ENCODE measurements at places on chromosomes 5 and 9. TPM values are rescaled to one million over a fixed set of nuclear protein-coding genes. Genes with fewer than 3 reads are reported as not detected.
A peak's percentile ranks its signal among the peaks of the same experiment; 100 is the strongest.

DNA sequence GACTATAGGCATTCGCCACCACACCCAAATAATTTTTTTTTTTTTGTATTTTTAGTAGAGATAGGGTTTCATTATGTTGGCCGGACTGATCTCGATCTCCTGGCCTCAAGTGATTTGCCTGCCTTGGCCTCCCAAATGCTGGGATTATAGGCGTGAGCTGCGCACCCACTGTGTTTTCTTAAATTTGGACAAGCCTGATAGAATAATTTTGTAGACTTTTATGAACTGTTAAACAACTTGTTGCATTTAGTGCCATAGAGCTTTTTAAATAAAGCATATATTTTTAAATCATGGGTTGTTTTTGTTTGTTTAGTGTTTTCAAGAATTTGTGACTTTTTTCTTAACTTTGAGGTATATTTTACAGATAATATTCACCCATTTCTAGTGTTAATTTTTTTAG is 4.8 kb downstream of the PHAX start:
- DNase-seq: no peak

DNA sequence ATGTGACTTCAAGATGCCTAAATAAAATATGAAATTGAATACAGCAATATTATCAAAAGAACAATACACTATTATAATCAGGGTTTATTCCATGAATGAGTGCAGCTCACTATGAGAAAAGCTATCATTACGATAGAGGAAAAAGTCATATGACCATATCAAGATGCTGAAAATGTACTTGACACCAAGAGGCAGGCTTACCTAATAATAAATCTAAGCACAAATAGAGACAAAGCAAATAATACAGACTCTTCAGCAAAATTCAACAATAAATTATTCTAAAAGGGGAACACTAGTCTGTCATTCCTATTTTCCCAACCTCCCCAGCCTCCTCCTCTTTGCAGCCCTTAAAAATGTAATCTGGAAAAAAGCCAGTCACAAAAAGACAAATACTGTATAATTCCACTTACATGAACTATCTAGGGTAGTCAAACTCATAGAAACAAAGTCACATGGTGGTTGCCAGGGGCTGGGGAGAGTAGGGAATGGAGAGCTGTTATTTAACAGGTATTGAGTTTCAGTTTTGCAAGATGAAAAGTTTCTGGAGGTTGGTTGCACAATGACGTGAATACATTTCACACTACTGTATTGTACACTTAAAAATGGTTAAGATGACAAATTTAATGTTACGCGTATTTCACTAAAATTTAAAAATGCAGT is 148.4 kb downstream of the NFIB start:
- DNase-seq: no peak

DNA sequence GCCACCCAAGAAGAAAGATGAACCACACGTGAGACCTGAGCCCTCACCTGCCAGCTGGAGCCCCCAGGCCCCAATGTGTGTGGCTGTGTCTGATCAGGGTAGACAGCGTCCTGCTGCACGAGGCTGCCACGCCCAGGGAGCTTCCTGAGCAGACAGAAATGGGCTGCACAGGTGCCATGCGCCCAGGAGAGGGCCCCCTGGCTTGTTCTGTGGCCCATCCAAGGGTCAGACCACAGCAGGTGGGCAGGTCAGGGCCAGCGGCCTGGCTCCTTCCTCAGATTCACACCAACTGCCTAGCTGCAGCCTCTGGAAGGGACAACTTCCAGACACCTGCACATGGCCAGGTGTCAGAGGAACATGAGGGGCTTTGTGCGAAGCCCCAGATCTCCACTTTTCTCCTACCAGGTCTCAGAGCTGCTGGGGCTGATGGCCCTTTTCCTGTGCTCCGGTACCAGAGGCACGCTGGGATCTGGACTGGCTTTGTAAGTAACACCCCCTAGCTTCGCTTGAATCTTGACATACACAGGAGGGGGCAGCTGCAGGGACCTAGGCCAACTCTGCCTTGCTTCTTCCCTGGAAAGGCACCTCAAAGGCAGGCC is 10.8 kb downstream of the SARDH start:
- DNase-seq: no peak

GRCh38 chr5:96601715-96602244 is 60.4 kb upstream of the CAST start:
- DNase-seq: peak; percentile 40

- no peak for DNase-seq
Observed at GRCh38 chr9:3903273-3903672, 377.5 kb upstream of the RFX3 start.

- no peak for DNase-seq
Observed at GRCh38 chr9:20262611-20263010, 359.7 kb downstream of the MLLT3 start.

GRCh38 chr5:10719965-10720364 is 41.1 kb downstream of the DAP start:
- no peak for DNase-seq

DNA sequence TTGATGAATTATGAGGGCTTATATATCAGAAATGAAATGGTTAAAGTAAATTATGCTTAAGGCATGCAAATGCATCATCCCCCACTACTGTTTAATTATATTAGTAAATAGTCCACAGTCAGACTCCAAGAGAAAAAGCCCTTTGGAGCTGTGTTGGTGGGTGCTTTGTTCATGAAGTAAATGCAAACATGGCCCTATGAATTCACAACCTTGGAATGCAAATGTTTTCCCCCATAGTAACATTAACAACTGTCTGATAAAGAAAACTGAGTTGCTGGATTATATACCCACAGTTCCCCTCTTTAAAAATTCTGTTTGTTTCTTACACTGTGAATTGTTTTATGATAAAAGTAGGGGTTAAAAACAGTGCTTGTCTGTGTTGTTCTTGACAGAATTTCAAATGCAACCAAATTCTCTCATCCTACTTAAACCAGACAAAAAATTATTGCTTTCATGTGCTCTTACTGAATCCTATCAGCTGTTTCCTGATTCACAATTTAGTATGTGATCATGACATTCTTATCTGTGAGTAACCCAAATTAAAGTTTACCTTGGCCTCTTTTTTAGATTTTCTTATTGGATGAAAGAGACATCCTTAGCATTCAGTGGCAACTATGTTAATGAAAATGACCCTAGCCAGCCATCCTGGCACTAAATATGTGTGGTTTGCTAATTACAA is 48.5 kb upstream of the SNCAIP start:
- no peak for DNase-seq

- no peak for DNase-seq
Observed at GRCh38 chr5:126139086-126139485, 284.1 kb upstream of the GRAMD2B start.

- DNase-seq: no peak
Observed at GRCh38 chr5:73883646-73884045, 257.6 kb downstream of the ARHGEF28 start.

DNA sequence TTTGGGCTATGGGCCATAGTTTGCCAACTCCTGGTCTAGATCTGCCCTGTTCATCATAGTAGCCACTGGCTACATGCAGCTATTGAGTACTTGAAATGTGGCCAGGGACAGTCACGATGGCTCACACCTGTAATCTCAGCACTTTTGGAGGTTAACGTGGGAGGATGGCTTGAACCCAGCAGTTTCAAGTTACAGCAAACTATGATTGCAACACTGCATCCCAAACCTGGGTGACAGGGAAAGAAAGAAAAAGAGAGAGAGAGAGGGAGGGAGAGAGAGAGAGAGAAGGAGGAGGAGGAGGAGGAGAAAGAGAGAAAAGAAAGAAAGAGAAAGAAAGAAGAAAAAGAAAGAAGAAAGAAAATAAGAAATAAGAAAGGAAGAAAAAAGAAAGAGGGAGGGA is 5.1 kb upstream of the GMCL2 start:
- DNase-seq: no peak

- no peak for DNase-seq
Observed at GRCh38 chr5:143057580-143057999, 287.4 kb downstream of the ARHGAP26 start.

DNA sequence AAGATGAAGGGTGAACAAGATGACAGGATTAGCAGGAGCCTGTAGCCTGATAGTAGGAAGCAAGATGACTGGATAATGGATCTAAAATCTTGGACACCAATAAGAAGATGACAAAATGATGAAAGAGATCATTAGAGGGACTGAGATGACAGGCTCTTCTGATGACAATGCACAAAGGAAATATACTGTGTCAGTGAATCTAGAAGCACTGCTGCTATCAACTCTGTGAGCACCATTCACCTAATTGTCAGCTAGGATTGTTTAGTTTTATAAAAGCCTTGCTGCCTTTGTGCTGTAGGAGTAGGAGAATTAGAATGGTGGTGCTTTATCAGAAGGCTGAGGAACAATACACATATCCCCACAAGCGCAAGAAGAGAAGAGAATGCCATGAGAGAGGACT is 1127.8 kb downstream of the DTWD2 start:
- no peak for DNase-seq

GFI1B gene
- total RNA-seq: 0.26 TPM

ORM2 gene
- total RNA-seq: not detected

SH3GL2 gene
- total RNA-seq: 4.5 TPM

CNTNAP3B gene
- 50.2 TPM for total RNA-seq

PCDHB13 gene
- total RNA-seq: 5.9 TPM

SLIT3 gene
- total RNA-seq: 109 TPM

INSL6 gene
- not detected for total RNA-seq

Data from urinary bladder (tissue), 4 donors.